ENCODE measurements at places on chromosomes 5 and 9.

DNA sequence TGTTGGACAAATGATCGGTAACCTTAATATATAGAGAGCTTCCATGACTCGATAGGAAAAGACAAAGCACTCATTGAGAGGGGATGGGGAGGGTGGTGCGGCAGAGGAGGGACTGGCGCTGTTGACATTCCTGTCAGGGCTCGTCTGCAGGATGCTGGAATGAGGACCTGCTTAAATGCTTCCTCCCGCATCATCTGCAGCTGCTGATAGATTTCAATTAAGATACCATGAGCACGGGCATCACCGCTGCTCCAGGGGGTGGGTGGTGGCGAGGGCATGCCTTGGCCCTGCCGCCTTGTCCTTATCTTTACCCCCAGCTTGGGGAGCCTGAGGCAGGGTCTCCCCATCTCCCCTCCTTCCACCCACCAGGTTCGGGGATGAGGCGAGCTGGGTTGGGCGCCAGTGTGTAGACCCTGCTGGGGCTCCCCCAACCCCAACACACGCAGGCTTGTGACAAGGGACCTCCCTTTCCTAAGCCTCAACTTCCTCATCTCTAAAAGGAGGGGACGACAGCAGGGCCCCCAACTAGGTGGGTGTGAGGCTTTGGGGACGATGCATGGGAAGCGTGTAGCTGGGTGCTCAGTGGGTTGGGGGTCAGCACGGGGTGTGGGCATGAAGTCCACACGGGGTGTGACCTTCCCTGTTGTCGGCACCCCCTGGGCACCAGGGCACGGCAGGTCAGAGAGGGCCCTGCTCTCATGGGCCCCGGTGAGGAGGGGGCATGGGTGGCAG is 11.7 kb upstream of the QRFP start:
- DNase-seq = no peak

DNA sequence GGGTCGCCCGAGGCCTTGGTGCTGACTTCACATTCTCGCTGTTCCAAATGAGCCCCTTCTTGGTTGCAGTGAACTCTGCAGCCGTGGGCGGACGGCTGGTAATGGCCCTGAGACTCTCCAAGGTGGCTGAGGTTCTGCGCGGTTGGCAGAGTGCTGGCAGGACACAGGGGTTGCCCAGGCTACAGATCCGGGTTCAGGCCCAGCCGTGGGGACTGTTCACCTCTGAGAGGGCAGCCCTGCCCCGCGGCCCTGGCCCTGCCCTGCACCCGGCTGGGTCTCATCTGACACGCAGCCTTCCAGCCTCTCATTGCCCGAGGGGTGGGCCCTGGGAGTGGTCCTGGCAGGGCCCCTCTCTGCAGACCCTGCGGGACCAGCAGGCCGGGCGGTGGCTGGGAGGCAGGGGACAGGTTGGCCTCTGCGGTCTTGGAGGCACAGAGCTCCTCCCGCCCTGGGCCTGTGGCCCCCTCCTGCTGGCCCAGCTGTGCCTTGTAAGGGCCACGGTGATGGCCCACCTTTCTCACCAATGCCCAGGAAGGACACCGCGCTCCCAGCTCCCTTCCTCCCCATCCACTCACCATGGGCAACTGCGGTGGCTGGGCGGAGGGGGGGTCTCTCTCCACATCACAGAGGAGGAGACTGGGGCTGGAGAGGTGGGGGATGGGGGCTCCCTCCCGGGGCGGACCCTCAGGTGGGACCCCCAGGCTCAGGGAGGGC is 51.6 kb downstream of the AHRR start:
- no peak for DNase-seq

- no peak for DNase-seq
Observed at GRCh38 chr5:76225336-76225735, 142.2 kb downstream of the SV2C start.

GRCh38 chr9:107674721-107675277 is 185.2 kb upstream of the KLF4 start:
- no peak for DNase-seq

DNA sequence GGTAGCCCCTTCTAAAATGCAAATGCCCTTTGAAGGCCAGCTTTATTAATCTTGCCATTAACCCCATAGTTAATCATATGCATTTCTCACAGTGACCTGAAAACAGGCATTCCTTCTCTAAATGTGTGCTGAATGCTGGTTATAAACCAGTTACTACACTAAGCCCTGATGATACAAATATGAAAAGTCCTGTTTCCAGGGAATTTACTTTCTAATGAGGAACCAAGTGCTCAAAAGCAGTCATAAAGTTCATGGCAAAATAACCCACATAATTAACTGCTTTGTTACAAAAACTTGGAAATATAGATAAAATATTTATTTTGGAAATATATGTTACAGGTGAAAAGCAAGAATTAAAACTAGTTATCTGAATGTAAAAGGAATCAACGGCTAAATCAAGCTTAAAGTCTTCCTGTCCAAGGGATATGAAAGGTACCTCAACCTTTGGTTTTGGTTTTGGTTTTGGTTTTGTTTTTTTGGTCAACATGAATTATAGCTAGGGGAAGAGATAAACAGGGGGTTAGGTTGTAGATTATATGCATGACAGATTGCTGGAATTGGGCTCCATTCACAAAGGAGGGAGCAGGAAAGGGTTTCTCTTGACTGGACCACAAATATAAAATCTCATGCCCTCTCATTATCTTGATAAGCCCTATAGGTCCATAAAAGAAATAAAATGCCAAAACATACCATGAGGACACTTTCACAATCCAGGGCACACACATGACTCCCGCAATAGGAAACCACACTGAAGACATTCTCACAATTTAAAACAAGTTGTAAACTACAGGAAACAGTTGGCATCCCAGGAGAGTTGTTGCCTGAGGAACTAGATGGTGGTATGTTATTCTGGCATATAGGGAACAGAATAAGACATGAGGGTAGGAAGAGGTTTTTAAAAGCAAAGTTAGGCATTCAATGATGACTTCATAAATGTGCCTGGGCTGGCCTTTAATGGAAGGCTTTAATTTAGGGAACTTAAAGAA is 46.7 kb upstream of the MACIR start:
- no peak for DNase-seq

DNA sequence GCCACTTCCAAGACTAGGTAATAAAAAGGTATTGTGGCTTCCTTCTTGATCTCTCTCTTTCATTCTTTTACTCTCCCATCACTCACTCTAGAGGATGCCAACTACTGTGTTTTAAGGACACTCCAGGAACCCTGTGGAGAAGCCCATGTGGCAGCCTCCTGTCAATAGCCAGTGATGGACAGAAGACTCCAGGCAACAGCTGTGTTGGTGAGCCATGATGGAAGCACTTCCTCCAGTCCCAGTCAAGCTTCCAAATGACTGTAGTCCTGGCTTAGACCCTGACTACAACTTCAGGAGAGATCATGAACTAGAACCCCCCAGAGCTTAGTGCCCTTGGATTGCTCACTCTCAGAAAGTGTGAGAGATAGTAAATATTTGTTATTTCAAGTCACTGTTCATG is 123.9 kb downstream of the PPP2R2B start:
- no peak for DNase-seq

GRCh38 chr5:126348855-126349635 is 74.2 kb upstream of the GRAMD2B start:
- no peak for DNase-seq

DNA sequence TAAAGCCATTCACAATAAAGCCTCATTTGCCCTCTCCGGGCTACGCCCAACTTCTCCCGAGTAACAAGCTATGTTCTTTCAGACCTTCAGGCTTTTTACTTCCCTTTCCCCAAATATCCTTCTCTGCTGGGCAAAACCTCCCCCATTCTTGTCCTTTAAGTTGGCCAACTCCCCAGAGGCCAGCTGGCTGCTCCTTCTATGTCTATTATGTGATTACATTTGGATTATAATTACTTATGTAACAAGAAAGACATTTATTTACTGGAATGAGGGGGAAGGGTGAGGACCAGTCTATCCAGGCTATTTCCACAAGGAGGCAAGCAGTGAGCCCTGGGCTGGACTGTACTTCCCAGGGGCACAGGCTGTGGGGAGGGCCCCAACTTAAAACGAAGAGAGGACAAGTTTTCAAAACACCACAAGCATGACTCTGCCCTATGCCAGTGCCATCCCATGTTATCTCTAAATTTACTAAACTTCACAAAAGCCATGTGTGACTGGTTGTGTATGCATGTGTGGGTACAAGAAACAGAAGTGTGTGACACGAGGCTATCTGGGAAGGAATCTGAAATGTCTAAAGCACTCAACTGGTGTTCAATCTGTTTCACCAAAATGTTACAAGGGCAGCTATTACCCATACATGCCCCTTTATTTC is 84.5 kb downstream of the GNAQ start:
- no peak for DNase-seq

GRCh38 chr5:74632947-74633356 is 7.6 kb downstream of the ENC1 start:
- DNase-seq = no peak

DNA sequence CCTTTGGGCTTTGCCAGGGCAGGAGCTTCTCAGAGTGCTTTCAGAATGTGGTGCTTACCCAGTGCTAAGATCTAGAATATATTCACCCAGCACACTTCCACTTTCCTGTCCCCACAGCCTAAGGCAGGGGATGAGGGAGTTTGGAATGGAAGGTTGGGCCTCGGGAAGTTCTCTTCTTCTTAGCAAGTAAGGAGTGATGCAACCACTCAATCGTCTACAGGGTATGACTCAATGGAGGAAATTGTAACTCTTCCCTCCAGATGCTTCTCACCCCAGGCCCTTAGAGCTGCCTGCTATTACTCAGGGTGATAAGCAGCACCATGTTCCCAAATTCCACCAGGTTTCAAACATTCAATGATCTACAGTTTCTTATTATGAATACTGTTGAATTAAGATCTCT is 30.8 kb upstream of the AGGF1 start:
- no peak for DNase-seq

- no peak for DNase-seq
Observed at GRCh38 chr9:86672301-86672700, 275.0 kb downstream of the GAS1 start.

GRCh38 chr9:131149688-131150053 is 24.3 kb downstream of the NUP214 start:
- DNase-seq = no peak

All from nucleus accumbens (tissue), 56 donors.